Stimulated activated CD8-positive, alpha-beta memory T cell treated with anti-CD3 and anti-CD28 coated beads, Interleukin-7, amount 100 ng/mL, for 24 hours (primary cell): ENCODE measurements at places on chromosomes 5 and 9.

- no peak for DNase-seq
These were observed 22.8 kb downstream of the PTCH1 start for GRCh38 chr9:95494022-95494415.

DNA sequence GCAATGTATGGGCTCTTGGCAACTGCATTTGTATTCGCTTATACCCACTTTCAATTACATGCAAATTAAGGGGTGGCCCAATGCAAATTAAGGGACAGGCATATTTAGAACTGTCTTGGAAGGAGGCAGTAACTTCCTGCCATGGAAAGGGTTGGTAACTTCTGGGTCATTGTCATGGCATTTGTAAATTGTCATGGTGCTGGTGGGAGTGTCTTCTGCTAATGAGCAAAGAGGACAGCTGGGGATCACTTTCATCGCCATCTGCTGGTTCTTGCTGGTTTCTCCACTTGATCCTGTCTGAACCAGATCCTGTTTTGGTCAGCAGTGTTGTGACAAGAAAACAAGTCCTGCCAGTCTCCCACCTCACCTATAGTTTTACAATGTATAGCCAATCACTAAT lies 23.3 kb upstream of the UGT3A2 start:
- no peak for DNase-seq

- no peak for DNase-seq
These were observed 174.7 kb downstream of the WDR70 start for GRCh38 chr5:37553720-37554404.

- DNase-seq: no peak
These were observed 364.7 kb upstream of the CD180 start for GRCh38 chr5:67561151-67561932.

DNA sequence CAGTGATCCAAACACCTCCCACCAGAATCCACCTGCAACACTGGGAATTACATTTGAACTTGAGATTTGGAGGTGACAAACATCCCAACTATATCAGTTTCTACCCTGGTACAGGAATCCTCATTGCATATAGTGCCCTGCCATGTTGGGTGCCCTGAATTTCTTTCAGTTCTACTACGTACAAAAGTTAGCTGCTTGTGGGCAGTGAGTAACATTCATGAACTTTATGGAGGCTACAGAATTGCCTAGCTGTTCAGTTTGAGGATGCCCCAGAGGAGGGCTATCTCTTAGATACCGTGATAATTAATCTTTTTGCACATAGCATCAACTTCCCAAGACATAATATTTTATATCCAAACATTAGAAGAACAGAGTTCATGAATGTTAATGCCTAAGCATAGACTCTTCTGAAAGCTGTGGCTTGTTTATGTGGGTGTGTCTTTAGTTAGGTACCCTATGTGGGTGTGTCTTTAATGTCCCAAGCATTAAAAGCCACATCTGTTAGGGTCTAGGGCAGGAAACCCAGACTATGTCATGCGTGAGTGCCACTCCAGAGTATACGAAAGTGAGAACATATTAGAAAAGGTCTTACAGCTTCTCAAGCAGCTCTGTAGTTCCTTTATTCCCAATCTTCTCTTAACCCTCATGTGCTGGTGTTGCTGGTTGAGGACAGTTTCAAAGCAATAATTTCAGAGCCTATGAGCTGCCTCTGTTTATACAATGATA lies 47.0 kb upstream of the CHD1 start:
- no peak for DNase-seq

DNA sequence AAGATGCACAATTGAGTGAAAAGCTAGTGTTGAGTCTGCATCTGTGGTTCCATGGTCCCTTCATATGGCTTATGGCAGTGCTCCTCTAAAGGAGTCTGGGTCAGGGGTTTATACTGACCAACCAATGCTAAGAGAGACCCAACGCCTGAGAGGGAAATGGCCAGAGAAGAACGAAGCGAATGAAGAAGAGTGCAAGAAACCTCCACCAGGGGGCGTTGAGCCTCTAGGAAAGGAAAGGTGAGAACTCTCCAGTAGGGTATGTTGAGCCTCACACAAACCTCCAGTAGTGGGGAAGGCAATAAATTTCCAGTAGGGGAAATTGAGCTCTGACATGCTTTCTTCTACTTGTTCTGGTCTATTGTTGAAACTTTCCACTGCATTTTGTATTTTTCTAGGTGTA lies 470.6 kb downstream of the PRDM9 start:
- DNase-seq: no peak

DNA sequence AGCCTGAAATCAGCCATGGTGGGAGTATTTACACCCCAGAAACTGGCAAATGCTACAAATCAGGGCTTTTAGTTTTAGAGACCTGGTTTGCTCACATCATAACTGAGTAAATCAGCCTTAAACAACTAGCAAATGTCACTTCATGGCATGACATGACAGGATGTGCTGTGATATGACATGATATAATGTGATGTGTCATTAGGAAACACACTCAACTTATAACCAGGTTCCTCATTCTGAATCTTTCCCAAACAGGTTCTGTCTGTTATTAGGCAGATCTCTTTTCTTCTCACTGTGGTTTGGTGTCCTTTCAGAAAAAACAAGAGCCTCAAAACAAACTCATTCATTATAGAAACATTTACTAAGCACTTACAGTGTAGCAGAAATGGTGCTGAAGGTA lies 90.5 kb downstream of the ADAMTS12 start:
- DNase-seq: no peak

- no peak for DNase-seq
These were observed 431.6 kb upstream of the C9orf72 start for GRCh38 chr9:28004900-28005299.

DNA sequence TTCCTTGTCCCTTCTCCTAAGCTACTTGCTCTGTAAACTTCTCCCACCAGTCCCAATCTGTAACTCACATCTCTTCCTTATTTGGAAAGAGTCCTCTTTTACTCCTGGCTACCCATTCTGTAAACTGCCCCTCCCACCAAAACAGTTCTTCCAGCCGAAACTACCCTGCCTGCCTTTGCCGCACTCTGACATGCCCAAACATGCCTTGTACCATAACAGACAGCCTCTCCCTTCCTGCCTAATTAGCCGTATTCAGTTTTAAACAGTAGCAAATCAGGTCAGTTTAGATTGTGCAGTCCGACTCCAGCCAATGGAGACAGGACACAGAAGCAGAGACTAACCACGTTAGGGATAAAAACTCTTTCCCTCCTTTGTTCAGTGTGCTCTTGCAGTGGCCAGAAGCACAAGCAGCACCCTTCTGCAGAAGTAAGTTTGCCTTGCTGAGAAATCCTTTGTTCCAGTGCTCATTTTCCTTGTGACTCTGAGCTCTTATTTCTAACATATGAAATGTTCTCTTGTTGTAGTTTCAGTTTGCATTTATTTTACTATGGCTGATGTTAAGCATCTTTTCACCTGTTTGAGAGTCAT lies 5.4 kb upstream of the GLT6D1 start:
- no peak for DNase-seq

GRCh38 chr9:135592625-135593024 lies 31.1 kb downstream of the PAEP start:
- no peak for DNase-seq

DNA sequence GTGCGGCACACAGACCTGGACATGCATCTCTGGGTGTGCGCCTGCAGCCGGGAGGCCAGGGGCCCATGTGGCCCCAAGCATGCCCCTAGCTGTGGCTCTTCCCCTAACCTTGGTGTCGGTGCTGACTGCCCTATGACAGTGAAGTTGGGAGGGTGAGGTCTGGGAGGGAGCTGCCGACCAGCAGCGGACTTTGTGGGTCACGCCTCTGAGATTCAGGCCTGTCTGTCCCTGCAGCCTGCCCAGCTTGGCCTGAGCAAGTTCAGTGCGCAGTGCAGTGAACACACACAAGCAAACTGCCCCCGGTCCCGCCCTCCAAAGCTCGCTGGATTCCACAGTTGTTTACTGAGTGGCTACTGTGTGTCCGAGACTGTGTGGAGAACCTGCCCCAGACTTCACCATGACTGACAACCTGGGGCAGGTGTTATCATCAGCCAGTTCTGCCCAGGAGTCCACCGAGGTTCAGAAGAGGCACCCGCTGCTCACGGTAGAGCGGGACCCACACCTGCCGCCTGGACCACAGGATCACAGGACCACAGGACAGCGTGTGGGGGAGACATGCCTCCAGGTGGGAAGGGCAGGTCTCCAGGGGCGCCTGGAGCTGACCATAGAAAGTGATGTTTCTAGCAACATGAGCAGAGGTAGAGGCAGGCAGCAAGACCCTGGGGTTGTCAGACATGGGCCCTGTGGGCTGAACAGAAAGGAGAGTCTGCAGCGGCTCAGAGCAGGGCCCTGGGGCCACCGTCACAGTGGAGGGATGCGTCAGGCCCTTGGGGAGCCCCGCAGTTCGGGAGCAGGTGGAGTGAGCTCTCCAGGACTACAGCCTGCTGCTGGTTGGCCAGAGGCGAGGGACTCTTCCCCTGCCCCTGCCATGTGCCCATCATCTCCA lies 105.1 kb downstream of the PHF2 start:
- no peak for DNase-seq

- DNase-seq: no peak
These were observed 108.7 kb upstream of the SHB start for GRCh38 chr9:38177680-38178079.

DNA sequence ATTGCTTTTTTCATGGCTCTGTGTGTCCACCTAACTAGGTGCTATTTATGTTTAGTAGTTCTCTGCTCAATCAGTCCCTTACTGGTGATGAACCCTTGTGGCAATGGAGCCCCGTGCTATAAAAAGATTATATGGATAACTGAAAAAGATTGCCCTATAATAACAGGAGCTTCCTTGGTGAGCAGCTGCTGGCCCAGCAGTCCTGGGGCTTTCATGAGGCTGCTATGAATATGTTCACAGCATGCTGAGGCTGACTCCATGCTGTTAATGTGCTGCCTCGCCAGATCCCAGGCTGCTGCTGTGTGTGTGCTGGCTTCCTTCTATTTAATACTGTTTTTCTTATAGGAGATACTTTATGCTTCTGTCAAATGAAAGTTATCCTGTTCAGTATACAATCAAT lies 357.5 kb downstream of the TAF11L14 start:
- DNase-seq: no peak

DNA sequence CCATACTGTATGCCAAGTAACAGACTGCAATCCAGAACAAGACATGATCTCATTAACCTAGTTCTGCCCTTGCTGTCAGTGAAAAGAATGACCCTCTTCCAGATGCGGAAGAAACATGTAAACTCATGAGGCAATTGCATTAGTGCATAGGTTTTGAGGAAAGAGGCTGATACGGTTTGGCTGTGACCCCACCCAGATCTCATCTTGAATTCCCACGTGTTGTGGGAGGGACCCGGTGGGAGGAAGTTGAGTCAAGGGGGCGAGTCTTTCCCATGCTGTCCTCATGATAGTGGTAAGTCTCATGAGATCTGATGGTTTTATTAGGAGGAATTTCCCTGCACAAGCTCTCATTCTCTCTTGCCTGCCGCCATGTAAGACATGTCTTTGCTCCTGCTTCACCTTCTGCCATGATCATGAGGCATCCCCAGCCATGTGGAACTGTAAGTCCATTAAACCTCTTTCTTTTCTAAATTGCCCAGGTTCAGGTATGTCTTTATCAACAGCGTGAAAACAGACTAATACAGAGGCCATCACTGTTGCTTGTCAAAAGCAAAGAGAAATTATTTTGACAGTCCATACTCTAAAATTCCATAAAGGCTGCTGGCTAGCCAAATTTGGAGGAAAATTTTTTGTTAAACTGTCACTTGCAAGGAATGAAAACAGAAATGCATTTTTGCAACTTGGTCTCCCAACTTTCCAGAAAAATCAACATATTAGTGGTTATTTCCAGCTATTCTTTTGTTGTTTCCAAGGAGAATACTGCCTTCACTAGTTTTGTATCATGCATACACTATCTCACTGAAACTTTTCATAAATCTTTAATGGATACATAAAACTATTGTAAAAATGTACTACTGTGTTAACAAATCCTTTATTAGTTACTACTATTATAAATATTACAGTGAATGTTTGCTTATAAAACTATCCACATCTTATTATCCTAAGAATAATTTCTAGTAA lies 3.2 kb upstream of the ARL15 start:
- no peak for DNase-seq

DNA sequence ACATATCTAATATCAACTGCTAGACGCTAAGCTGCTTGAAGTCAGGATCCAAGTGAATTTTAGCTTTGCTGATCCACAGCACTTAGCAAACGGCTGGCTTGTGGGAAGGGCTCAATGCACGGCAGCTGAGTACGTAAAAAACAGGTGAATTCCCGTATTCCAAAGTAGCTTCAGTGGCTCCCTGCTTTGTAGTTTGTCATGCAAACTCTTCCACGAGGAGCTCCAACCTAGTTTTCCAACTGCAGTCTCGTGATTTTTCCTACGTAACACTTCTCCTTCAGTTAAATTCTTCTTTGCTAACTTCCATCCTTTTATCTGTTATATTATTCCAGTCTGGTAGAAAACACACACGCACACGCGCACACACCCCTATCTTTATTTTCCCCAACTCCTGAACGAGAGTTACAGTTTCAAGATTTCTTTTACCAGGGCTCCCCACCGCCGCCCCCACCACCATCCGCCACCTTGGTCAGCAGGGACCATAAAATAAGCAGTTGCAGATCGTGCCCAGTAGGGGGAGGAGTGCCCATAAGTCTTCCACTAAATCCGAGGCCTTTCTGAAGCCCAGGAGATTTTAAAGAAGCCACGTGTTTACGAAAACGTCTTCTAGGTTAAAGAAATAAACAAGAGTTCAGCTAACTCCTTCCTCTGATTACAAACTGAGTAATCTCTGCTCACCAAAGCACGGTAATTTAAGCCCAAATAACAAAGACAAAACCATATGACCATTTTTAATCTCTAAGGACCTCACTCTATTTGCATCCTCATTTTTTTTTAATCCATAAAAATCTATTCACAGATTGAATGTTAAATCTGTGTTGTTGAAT lies 34.8 kb upstream of the TRIO start:
- no peak for DNase-seq

- DNase-seq: no peak
These were observed 68.4 kb upstream of the SMARCA2 start for GRCh38 chr9:1946526-1947283.

- no peak for DNase-seq
These were observed 27.8 kb downstream of the NFIL3 start for GRCh38 chr9:91395553-91396471.

GRCh38 chr9:87381746-87382145 lies 115.9 kb upstream of the DAPK1 start:
- DNase-seq: no peak

- no peak for DNase-seq
These were observed 87.3 kb upstream of the PPP1R2B start for GRCh38 chr5:156762771-156763170.
